ENCODE measurements at places on chromosomes 12 and 14.
A peak's percentile ranks its signal among the peaks of the same experiment; 100 is the strongest.

DNA sequence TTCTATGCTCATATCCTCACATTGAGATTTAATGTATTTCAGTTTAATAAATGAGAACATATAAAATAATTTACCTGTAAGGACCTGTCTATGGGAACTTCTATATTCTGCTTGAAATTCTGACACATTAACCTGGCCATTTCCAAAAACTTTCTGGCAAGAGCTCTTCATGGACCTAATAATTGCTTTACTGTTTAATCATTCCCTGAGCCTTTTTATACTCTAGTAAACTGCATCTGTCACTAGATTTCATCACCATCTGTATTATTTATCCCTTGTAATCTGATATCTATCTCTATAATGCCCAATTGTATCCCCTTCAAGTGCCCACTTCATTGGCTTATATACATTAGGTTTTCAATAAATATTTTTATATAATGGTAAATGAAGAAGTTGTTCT is 327.7 kb downstream of the RAD51B start:
- DNase-seq: no peak

DNA sequence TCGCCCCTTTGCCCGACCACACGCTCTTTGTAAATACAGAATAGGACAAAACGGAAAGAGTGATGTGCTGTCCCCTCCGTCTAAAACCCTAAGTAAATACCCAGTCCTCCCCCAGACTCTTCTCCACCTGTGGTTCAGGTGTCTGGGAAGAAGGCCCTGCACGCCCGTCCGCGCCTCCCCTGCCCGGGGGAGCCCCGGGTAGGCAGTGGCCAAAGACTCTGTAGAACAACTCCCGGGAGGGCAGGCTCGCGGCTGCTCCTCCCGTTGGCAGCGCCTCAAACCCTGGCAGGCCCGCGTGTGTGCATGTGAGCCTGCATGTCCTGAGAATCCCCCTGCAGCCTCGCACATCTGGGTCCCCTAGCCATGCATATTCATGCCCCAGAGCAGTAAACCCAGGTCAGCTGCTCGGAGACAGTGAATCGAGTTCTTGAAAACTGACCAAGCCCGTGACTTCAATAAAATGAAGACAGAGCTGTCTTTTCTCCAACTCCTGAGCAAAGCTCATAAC is 165.8 kb downstream of the MON2 start:
- no peak for DNase-seq

GRCh38 chr14:22226381-22226780 is 362.6 kb downstream of the DAD1 start:
- DNase-seq: peak; percentile 36

- peak; percentile 53 for DNase-seq
Observed at GRCh38 chr12:8572507-8572906, 31.8 kb upstream of the CLEC4E start.

DNA sequence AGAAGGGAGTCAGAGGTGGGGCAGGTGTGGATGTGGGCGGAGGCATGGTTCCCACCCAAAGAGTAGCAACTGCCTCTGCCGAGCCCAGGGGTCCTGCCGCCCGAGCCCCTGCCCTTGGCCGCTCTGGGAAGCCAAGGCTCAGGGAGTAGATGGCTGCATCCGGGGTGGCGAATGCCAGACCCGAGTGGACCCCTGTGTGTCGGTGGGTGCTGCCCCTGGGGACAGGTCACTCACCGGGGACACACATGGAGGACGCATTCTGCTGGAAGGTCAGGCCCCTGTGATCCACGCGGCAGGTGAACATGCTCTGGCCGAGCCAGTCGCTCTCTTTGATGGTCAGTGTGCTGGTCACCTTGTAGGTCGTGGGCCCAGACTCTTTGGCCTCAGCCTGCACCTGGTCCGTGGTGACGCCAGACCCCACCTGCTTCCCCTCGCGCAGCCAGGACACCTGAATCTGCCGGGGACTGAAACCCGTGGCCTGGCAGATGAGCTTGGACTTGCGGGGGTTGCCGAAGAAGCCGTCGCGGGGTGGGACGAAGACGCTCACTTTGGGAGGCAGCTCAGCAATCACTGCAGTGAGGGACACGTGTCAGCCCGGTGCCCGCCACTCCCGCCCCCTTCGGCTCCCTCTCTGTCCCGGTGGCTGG is 329.0 kb downstream of the TMEM121 start:
- DNase-seq: no peak

GRCh38 chr12:105547786-105548185 is 217.3 kb downstream of the C12orf75 start:
- no peak for DNase-seq

GRCh38 chr12:102429211-102430154 is 50.9 kb downstream of the IGF1 start:
- no peak for DNase-seq

DNA sequence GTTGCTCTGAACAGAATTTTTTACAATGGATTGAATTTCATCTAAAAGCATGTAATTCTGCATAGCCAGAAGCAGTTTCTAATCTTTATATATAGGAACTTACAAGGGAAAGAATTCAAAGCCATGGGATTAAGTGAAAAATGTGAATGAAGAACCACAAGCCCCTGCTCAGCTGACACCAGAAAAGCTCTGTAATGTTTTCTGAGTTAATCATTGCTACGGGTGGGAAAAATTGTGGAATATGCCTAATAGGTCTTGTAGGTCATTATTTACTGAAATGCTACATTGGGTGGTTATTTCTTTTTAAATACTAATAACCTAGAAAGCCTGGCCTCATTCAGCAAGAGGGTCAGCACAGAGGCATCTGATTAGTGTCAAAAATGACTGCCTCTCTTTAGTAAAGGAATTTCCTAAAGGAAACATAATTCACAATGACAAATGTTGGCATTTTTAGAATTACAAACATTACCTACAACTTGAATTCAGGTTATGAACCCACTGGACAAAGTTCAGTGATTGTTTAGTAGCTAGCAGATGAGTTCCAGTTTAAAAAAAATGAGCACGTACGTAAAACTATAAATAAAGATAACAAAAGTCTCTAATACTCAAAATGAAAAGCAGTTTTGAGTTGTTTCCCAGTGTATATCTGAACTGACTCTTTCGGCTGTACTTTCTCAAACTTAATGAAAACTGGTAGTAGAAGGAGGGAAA is 75.3 kb downstream of the BMP4 start:
- no peak for DNase-seq

DNA sequence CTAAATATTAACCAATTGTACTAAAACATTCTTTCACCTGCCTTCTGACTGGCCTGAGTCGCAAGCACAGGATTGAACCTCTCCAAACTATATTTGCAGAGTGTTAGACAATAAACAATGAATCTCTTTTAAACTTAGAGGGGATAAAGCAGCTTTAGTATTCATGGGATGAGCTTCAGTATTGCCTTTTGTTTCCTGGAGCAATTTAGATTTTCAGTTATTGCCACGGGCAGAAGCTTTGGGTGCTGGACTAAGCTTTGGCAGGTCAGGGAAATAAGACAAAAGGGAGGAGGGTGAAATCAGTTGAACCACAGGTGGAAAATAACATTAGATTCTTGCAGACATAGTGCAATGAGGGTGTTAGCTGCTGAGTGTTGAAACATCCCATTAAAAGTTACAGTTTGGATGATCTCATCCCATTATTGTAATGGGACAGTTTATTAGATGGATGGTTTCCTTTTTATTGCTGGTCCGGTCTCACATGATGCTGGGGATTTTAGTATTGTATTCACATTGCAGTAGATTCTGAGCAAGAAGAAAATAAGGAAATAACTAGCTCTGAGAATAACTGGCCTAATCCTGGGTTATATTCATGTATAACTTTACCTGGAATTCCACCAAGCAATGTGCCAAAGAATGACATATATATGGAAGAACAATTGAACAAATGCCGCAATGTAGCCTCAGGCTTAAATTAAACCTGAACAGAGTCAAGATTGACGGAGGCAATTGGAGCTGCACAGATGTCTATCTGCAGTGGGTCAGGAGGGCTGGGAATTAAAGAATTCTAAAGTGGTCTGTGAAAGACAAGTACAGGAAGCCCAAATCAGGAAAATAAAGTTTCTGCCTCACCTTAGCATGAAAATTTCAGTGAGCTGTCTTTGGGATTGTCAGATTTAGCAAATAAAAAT is 1092.8 kb upstream of the SEL1L start:
- no peak for DNase-seq

- DNase-seq: no peak
Observed at GRCh38 chr12:26461776-26462175, 266.4 kb downstream of the SSPN start.

DNA sequence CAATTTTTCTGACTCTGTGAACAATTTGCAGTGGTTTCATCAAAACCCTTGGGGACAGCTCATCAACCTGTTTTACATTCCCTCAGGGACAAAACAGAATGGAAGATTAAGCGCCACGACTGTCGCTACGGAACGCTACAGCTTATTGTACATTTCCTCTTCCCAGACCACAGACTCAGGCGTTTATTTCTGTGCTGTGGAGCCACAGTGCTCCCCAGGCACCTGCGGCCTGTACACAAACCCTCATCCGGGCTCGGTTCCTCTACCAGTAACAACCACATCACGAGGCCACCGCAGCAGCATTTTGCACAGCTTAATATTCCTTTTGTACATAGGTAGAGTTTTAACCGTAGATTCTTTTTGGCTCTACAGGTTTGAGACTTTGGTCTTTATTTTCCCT is 397.4 kb upstream of the OR4E1 start:
- DNase-seq: peak; percentile 66

- DNase-seq: no peak
Observed at GRCh38 chr12:8047842-8048241, 15.3 kb downstream of the FOXJ2 start.

DNA sequence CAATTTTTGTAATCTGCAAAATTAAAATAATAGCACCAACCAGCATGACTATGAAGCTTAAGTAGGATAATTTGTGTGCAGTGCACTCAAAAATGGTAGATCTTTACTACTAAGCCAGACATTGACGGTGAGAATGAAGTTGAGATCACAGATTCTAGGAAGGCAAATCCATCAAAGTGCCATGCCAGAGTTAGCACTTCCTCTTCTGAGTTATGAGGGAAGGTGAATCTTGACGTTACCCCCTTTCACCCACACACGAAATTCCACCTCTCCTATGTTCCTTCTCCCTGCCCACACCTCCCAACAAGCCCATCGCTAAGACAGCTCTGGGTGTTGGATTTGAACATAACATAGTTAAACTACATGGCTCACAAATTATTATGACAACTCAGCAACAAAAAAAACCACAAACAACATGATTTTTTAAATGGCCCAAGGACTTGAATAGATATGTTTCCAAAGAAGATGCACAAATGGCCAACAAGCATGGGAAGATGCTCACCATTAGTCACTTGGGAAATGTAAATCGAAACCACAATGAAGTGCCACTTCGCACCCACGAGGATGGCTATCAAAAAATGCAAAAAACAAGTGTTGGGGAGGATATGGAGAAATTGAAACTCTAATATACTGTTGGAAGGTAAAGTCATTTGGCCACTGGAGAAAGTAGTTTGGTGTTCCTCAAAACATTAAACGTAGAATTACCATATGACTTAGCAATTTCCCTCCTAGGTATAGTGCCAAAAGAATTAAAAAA is 119.3 kb upstream of the RAP1B start:
- no peak for DNase-seq

DNA sequence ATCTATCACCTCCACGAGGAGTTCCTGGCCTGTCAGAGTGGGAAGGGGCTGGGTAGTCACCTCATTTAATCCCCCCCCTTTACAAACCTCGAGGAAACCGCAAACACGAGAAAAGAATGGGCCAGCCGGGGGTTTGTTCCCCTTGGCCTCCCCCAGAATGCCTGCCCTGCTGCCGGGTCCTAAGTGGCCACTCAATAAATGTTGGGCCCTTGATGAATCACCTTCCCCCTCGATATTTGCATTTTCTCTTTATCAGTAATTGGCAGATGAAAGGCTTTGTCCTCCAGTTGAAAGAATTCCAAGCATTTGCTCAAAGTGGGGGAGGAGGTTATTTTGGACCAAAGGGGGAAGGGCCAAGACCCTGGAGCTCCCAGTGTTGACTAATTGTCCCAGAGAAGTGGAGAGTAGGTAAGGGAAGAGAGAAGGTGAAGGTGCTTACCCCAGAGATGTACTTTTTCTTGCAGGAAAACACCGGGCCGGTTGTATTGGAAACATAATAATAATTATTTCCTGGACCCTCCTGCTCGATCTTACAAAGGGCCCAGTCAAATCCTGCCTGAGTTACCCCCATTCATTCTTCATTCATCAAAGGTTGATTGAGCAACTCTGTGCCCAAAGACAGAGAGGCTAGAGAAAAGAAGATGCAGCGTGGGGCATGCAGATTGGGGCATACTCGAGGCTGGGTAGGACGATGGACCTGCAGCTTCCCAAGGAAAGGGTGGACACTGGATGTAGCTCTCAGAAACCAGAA is 1.9 kb upstream of the KDM2B start:
- no peak for DNase-seq

DNA sequence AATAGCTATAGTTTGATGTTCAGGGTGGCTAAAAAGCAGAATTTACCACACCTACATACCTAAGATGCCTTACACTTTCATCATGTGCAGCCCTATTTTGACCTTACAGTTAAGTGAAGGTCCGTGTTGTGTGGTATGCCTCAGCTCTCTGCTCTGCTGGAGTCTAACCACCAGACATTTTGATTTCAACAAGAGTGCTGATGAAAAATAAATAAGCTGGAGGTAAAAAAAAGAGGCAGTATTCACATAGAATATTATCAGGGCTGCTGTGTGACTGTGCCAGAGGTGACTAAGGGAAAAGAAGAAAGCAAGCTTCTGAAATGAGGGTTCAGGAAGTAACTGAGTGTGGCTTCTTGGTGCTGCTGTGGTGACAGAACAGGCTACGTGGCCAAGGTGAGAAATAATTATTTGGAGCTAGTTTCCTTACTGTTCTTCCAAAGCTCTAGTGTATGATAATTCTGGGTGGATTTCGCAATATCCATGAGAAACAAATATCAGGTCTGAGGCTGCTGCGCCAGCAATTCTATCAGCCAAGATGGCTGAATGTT is 188.8 kb downstream of the STXBP6 start:
- DNase-seq: no peak

DNA sequence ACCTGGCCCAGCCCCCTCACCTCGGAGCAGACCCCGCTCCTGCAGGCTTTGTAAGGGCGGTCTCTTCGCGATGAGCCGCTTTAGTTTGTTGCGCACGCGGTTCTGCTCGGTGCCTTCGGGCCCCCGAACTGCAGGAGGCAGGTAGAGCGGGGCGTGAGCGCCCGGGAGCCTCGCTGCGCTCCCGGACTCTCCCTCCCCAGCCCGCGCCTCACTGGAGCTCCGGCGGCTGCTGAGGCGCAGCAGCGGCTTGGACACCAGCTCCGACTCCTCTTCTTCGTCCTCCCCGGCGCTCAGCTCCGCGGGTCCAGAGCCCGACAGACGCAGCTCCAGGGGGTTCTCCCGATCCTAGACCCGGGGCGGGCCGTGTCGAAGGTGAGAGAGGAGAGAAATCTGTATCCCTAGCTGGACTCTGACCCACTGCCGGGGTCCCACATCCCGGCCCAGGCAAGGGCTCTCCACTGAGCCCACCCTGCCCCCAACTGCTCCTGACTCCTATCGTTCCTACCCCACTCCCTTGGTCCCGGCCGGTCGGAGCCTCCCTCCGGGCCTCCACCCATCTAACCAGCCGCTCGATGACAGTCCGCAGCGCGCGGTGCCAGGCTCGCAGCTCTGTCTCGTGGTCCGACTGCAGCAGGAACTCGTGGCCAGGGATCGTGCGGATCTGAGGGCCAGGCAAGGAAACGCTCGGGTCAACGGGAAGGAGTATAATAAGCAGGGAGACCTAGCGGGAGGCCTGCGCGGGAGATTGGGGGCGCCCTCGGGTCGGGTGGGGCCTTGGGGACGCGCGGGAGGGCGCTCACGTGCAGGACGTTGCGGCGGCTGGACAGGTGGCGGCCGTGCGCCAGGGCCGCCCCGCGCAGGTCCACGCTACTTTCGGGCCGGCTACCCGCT is 4.2 kb downstream of the ARHGAP9 start:
- no peak for DNase-seq

- DNase-seq: no peak
Observed at GRCh38 chr12:80419644-80420043, 24.4 kb upstream of the PTPRQ start.
